AG04450 (cell line): ENCODE measurements at places on chromosomes 5 and 9. TPM values are rescaled to one million over a fixed set of nuclear protein-coding genes. Genes with fewer than 3 reads are reported as not detected.

C9orf152 gene
- polyA plus RNA-seq: not detected in 2 replicates

JADE2 gene
- 12.4 and 13.2 TPM in 2 replicates for polyA plus RNA-seq

NEURL1B gene
- 1.8 and 2.0 TPM in 2 replicates for polyA plus RNA-seq

LEAP2 gene
- polyA plus RNA-seq: 0.61 and 0.91 TPM in 2 replicates

FRMPD1 gene
- polyA plus RNA-seq: not detected in 2 replicates

ACSL6 gene
- not detected in 2 replicates for polyA plus RNA-seq

DNA sequence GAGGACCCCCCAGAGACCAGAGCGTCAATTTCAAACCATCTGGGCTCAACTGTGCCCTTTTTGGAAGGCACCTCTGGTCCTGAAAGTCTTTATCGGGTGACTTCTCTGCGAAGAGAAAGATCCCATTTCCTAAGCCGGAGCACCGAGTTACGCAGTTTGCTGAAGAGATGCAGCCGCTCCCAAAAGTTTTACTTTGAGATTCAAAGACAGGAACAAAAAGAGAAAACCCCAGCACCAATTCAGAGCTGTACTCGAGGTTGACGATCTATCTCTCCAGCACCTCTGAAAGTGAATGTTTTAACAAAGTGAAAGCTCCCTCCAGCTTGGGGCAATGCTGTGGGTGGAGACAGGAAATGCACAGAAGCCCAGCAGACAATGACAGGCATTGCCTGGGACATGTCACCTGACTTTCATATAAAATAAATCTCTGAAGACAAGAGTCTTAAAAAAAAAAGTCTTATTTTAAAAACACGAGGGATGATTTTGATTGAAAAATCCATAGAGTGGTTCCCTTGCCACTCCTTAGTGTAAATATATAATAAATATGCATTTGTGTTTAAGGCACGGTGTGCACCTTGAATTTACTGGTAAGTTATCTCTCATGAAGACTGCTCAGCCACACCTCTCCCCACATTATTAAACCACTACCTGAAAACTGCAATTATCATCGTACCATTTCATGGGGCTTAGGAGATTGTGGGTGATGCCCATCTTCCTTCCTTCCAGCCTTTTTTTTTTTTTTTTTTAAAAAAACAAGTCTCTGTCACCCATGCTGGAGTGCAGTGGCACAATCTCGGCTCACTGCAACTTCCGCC, 79.9 kb downstream of the FNBP1 start:
- no peak for DNase-seq

DNA sequence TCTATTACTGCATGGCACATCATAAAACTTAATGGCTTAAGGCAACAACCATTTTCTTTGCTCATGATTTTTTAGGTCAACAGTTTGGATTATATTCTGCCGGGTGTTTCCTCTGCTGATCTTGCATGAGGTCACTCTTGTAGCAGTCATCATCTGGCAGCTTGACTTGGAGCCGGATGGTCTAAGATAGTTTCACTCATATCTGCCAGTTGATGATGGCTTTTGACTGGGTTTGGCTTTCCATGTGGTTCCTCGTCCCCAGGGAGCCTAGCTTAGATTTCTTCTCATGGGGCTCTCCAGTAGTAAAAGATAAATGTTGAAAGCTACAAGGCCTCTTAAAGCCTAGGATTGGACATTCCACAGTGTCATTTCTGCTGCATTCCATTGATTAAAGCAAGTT, 27.4 kb downstream of the LNPEP start:
- no peak for DNase-seq

GRCh38 chr9:114207034-114207810, 51.9 kb downstream of the COL27A1 start:
- no peak for DNase-seq

DNA sequence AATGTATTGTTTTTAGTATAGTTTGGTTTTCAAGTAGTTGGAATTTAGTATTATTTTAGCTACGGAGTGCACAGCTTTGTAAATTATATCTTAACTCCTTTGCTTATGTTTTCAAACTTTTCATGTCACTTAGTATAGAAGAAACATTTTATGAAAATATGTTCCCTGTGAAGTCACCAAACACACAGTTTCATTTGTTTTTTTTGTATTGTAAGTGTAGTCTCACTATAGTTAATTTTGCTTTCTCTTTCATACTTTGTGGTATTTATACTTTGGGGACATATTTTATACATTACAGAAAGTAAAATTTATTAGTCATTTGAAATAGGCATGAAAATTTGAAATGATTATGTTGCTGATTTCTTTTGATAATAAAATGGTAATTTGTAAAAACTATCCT, 5.0 kb downstream of the CHSY3 start:
- no peak for DNase-seq

DNA sequence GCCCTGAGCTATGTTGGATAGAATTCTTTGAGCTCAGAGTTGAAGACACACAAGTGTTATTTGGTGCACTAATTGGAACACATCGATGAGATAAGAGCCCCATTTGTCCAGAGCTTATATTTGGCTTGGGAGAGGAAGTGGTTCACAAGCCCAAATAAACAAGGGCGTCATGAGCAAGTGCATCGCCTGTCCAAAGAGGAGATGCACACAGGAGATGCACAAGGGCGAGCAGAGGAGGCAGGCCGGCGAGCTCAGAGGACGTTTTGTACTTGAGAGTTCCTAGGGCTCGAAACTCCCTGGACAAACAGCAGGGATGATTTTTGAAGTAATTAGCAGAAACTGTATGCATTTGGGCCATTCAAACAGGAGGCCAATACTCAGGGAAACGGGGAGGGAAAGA, 212.8 kb upstream of the IRX1 start:
- no peak for DNase-seq

- no peak for DNase-seq
Measured at GRCh38 chr9:27195191-27195590, 86.2 kb downstream of the TEK start.

DNA sequence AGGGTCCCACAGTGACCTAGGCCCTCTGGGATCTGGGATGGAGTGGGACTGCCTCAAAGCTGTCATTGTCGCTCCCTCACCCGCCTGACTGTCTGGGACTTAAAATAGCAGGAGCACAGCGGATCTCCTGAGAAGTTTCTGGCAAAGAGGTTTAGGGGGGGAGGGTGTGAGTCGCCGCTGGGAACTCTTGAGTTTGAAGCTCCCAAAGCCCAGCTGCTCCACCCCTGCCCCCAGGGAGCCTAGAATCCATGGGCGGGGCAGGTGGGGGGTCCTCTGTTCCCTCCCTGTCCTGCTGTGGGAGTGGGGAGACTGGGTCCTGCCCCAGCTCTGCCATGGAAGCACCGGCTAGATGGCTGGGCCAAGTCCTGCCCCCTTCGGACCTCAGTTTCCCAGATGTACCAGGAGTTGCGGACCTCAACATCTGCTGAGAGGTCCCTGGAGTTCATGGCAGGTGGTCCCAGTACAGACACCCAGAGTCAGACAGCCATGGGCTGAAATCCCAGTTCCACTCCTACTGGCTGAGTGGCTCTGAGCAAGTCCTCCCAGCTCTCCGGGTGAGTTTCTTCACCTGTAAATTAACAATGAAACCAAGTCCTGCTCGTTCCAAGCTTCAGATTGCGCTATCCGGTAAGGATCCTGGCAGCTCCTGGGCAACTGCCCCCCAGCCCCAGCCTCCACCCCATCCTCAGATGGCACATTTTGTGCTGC, 985 bp upstream of the WDR38 start:
- DNase-seq: no peak

DNA sequence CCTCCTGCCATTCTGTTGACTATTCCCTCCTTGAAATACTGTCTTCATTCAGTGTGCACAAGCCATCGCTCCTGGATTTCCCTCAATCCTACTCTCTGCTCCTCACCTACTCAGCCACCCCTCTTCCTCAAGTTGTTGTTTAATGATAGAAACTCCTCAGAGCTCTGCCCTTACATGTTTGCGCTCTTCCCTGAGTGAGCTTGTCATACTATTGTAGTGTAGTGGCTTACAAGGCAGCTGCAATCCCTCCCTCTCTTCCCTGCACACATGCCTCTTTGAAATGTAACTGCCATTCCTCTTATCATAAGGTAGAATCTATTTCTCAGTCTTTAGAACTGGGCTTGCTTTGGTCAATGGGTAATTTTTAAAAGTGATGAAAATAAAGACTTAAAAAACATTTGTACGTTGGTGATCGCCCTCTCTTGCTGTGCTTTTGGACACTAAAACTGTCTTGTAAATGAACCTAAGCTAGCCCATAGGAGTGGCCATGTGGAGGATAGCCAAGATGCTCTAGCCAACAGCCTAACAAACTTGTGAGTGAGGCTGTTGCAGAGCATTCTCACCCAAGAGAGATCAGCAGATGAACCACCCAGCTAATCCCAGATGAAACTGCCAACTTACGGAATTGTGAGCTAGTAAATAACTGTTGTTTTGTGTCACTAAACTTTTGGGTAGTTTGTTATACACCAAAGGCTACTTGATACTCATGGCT, 18.1 kb upstream of the SMAD5 start:
- DNase-seq: no peak

GRCh38 chr9:135214706-135215105, 127.2 kb downstream of the OLFM1 start:
- DNase-seq: no peak

- DNase-seq: no peak
Measured at GRCh38 chr9:19498015-19498414, 89.2 kb downstream of the ACER2 start.

GRCh38 chr5:179233909-179234562, 111.2 kb downstream of the ADAMTS2 start:
- DNase-seq: no peak

GRCh38 chr5:14050821-14051220, 92.3 kb upstream of the TRIO start:
- DNase-seq: no peak

DNA sequence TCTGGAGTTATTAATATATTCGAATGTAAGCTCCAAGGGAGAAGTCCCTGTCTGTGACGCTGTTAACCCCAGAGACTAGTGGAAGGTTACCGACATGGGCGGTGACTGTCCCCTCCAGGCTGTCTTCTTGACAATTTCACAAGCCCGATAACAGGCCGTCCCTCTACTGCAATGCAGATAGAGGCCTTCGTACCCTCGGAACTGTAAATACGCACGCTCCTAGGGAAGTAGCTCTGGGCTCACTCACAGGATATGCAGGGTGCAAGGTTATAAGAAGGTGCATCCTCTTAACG, 680 bp upstream of the RFK start:
- no peak for DNase-seq

- no peak for DNase-seq
Measured at GRCh38 chr5:10374046-10375022, 20.8 kb downstream of the MARCHF6 start.

DNA sequence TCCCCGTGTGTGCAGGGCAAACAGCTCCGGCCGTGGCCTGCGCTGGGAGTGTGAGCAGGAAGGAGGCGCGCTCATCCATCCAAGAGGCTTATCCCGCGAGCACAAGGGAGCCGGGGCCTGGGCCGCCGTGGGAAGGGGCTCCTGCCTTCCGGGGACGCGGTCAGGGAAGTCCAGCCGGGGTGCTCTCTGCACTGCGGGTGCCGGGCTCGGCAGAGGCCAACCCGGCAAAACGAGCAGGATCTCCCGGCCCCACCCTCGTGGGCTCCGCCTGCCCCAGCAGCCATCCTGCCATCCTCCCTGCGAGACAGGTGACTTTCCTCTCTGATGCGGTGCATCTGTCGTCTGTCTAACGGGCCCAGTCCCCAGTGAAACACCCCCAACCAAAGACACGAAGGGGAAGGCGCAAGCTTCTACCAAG, 244.2 kb downstream of the AUH start:
- no peak for DNase-seq

- DNase-seq: peak; percentile 69
Measured at GRCh38 chr5:95900383-95900958, 61.2 kb downstream of the ELL2 start.

GRCh38 chr5:52660621-52661020, 127.1 kb upstream of the ITGA1 start:
- DNase-seq: no peak
